Occipital lobe (tissue), 3 donors: ENCODE measurements at places on chromosomes 6 and 20. TPM values are rescaled to one million over a fixed set of nuclear protein-coding genes. Genes with fewer than 3 reads are reported as not detected.

Gene HCK
- total RNA-seq, result 3.3 TPM

Gene RIPOR3
- 1.7 TPM for total RNA-seq

DNA sequence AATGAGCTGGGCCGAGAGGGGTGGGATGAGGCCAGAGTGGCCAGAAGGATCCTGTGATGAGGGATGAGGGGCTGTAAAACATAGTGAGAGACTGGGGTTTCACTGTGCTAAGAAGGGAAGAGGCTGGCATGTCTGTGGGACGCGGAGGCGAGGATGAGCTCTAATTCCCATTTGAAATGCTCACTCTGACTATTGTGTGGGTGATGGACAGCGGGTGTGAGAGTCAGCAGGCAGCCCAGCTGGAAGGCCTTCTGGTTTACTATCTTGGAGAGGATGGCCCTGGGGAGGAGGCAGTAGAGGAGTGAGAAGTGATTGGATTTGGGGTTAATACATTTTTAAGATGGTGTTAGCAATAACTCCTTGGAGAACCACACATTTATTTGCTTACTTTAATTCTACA is 9.5 kb upstream of the MICA start:
- no peak for DNase-seq

DNA sequence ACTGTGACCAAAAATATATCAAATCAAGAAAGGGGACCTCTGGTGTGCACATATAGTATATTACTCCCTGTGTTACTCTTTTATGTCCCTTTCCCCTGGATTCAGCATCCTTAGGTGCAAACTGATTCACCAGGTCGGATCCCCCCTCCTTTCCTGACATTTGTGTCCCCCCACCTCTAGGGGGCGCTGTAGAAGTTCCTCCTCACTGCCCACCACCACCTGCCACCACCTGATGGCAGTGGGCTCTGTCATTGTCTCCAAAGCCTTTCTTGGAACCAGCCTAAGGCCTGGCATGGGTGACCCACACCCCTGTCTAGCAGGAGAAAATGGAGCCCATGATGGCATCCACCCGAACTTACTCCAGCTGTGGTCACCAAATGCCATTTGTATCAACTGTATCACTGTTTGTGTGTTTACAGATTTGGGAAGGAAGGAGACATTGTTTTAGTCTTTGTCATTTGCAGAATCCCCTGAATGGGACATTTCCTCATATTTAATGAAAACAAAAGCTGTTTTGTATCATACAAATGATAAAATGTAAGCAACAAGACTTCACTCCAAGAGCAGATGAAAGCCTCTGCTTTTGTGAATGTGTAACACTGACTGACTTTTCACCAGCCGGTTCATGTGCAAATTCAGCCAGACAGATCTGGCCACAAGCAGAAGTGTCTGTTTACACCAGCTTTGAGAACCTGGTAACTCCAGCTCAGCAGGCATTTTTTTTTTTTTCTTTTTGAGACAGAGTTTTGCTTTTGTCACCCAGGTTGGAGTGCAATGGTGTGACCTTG is 66.2 kb downstream of the ARMC2 start:
- no peak for DNase-seq

DNA sequence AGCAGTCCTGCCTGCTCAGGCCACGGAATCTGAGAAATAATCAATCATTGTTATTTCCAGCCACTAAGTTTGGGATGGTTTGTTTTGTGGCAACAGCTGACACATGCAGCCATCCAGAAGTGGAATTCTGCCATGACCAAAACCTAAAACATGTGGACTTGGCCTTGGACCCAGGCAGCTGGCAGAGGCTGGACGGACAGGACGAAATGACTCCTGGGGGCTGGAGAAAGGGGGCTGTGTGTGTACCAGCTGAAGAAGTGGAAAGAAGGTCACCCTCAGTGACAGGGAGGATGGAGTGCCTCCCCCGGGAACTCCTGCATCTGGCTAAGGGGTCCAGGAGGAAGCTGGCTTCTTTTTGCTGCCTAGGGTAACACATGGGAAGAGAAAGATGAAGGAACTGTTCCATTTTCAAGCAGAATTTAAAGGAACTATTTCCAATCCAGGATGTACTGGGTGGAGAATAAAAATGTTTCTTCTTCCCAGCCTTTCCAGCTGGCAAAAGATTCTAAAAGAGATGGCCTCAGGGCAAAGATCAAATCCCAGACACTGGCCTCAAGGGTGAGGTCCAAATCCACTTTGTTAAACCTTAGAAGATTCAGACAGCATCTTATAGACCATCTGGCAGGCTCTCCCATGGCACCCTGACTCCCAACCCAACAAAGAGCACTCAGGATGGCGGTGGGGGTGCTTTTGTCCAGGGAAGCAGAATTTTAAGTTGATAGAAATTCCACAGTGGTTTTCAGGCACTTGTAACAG is 14.3 kb downstream of the SERPINB6 start:
- DNase-seq, result no peak

GRCh38 chr20:61052776-61053442 is 199.2 kb upstream of the CDH4 start:
- no peak for DNase-seq

- DNase-seq, result no peak
These were observed 40.1 kb downstream of the TRAF3IP2 start for GRCh38 chr6:111565326-111566221.

DNA sequence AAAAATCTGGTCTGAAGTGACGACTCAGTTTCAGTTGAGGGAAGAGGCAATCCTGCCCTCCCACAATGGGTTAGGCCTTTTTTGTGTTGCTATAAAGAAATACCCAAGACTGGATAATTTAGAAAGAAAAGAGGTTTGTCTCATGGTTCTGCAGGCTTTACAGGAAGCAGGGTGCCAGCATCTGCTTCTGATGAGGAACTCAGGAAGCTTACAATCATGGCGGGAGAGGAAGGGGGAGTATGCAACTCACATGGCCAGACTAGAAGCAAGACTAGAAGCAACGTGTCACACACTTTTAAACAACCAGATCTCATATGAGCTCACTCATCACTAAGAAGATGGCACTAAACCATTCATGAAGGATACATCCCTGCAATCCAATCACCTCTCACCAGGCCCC is 529.3 kb downstream of the KIF16B start:
- no peak for DNase-seq

GRCh38 chr6:3520281-3521230 is 63.7 kb upstream of the SLC22A23 start:
- DNase-seq, result no peak

DNA sequence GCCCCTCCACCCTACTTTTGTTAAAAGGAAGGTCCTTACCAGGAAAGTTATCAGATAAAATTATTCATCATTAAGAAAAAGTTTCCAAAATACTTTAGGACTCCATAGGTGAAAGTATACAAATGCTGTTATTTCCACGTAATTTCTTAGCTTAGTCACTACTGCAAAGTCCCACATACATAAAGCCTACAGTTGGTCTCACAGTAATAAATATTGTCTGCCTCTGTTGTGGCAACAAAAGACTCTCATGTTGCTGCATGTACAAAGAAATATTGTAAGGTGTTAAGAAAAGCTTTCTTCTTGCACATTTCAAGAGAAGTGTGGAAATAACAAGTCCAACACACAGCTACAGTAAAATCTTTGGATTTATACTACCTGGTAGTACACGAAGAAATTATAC is 102.4 kb upstream of the DST start:
- DNase-seq, result no peak

GRCh38 chr20:43844778-43845614 is 69.7 kb upstream of the TOX2 start:
- no peak for DNase-seq

GRCh38 chr6:108441141-108441540 is 119.6 kb upstream of the FOXO3 start:
- no peak for DNase-seq

- no peak for DNase-seq
These were observed 320.1 kb upstream of the PRND start for GRCh38 chr20:4401601-4402000.
